ENCODE measurements at places on chromosomes 7 and 10. TPM values are rescaled to one million over a fixed set of nuclear protein-coding genes. Genes with fewer than 3 reads are reported as not detected.

- no peaks in the 10 kb centered on the region for H3K27me3 ChIP-seq
- H3K4me1 ChIP-seq: no peaks in the 10 kb centered on the region
- no peak overlapping the region for H3K4me3 ChIP-seq
- no peak for DNase-seq
- H3K36me3 ChIP-seq: no peaks in the 10 kb centered on the region
Measured at GRCh38 chr7:20737840-20738448, 48.7 kb downstream of the SP8 start.

DNA sequence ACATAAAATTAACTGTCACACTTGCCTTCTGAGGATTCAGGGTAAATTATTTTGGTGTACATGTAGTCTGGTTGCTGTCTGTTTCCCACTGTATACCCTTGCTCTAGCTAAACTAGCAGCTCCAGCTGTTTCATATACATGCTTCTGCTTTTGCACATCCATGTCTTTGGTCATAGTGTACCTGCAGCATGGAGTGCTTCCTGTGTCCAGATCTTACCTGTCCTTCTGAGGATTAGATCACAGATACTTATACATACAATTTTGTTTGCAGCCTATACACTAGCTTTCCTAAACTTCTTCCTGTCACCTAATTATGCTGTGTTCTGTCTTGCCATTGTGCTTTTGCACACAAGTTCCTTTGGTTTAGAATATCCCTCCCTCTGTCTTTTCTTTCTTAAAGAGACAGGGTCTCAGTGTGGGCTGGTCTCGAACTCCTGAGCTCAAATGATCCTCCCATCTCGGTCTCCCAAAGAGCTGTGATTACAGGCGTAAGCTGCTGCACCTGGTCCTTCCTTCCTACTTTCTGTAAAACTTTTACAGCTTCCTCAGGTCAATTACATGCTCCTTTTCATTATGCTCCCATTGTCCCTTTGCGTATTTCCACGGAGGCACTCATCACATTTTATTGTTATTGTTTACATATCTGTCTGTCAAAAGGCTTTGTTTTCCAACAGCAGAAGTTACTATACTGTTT is 33.8 kb downstream of the TPST1 start:
- H3K36me3 ChIP-seq: no peaks in the 10 kb centered on the region
- no peaks in the 10 kb centered on the region for H3K27me3 ChIP-seq
- no peak for DNase-seq
- H3K4me1 ChIP-seq: peaks cover 2% of the 10 kb centered on the region
- no peak overlapping the region for H3K27ac ChIP-seq

The DNAAF5 gene
- 15.2 TPM for total RNA-seq

The KLLN gene
- total RNA-seq: 0.27 TPM

DNA sequence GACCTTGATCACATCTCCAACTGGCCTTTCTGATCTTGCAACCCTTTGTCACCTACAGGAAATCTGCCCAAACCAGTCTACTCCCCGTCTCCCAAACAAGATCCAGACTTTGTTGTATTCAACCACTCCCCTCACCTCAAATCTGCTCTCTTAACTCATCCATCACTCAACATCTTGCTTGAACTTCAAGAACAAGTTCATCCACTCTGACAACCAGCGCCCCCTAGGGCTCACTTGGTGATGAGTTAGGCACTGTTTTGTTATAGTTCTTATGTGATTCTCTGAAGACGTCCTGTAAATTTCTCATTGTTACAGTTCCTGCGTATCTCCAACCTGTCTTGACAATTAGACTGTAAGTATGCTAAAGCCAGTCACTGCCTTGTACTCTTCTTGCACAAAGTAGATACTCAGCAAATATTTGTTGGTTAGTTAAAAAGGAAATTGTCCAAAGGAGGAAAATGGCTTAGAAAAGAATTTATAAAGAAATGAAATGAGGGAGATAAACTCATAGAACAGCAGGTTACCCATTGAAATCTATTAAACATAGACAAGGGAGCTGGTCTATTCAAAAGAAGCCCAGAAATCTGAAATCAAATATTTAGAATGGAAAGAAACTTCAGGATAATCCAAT is 5.3 kb downstream of the FRMD4A start:
- no peaks in the 10 kb centered on the region for H3K27me3 ChIP-seq
- H3K4me1 ChIP-seq: peaks cover under 1% of the 10 kb centered on the region
- H3K27ac ChIP-seq: no peak overlapping the region
- H3K4me3 ChIP-seq: no peak overlapping the region

The NUTM2A gene
- 1.3 TPM for total RNA-seq

The GIMAP1 gene
- total RNA-seq: not detected

DNA sequence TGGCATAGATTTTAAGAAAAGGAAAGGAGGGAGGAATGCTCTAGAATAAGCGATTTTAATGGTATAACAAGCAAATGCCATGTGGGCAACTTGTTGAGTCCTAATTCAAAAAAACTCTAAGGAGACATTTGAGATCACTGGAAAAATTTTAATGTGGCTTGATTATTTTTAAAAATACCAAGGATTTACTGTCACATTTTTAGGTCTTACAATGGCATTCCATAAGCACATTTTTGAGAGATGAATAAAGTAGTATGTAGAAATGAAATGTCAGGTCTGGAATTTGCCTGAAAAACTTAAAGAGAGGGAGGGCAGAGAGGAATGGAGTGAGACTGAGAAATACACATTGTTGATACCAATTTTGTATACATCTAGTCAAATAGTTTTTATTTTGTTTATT is 20.3 kb downstream of the NCAPG2 start:
- H3K36me3 ChIP-seq: no peaks in the 10 kb centered on the region
- no peak overlapping the region for H3K27ac ChIP-seq
- peaks cover 29% of the 10 kb centered on the region for H3K4me1 ChIP-seq
- no peak for DNase-seq

The SYT15 gene
- 2.5 TPM for total RNA-seq

The WDR86 gene
- 70.5 TPM for total RNA-seq

The CYP2C8 gene
- total RNA-seq: 3.2 TPM

DNA sequence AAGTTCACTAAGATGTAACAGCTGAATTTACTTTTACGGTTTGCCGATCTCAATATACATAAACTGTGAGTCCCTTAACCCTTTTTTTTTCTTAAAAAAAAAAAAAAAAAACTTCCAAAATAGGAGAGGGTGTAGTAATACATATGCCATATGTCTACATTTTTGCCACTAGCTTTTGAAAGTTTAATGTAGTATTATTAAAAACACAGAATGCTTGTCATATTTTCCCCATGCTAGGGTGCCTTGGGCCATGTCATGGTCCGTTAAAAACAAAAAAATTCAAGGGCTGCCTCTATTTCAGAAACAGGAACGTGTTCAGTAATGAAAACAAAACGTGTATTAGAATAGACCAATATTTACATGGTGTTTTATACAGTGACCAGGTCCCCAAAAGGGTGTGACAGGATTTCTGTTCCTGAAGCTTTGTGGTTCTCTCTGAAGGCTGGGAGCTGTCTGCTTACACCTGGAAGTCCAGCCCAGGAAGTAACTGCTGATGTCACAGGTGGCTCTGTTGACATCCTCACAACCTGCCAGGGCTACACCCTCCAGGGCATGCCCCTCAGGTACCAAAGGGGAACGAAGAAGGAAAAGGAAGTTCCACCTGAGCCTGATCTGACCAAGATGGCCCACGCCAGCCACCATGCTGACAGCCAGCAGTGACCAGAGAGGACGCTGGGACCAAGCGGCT is 79.0 kb downstream of the COBL start:
- H3K4me3 ChIP-seq: no peak overlapping the region
- H3K27ac ChIP-seq: no peak overlapping the region
- no peak for DNase-seq
- H3K27me3 ChIP-seq: peaks cover 4% of the 10 kb centered on the region
- H3K36me3 ChIP-seq: no peaks in the 10 kb centered on the region

The VPS37D gene
- 17.2 TPM for total RNA-seq

DNA sequence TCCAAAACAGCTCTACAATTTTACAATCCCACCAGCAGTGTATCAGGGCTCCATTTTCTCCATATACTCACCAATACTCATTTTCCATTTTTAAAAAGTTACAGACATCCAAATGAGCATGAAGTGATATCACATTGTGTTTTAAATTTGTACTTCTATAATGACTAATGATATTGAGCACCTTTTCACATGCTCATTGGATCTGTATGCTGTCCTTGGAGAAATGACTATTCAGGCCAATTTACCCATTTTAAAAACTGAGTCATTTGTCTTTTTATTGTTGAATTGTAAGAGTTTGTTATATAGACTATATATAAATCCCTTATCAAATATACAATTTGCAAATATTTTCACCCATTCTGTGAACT is 162.0 kb downstream of the MAGI2 start:
- no peak overlapping the region for H3K27ac ChIP-seq
- H3K27me3 ChIP-seq: no peaks in the 10 kb centered on the region
- H3K4me3 ChIP-seq: no peak overlapping the region
- no peaks in the 10 kb centered on the region for H3K4me1 ChIP-seq

The SFXN3 gene
- total RNA-seq: 5.2 TPM

- DNase-seq: no peak
- peaks cover 6% of the 10 kb centered on the region for H3K27me3 ChIP-seq
- no peaks in the 10 kb centered on the region for H3K4me1 ChIP-seq
- H3K4me3 ChIP-seq: no peak overlapping the region
- H3K36me3 ChIP-seq: peaks cover 22% of the 10 kb centered on the region
Measured at GRCh38 chr7:26332698-26333097, 41.0 kb downstream of the SNX10 start.

The GALNT17 gene
- total RNA-seq: 42.0 TPM

Data from glutamatergic neuron (in vitro differentiated cells).